Non-pigmented ciliary epithelial cell (primary cell): ENCODE measurements at places on chromosomes 7 and 10.

GRCh38 chr10:85648279-85648754, 718.3 kb downstream of the GRID1 start:
- no peak for DNase-seq

GRCh38 chr7:33421429-33421828, 292.1 kb downstream of the BBS9 start:
- no peak for DNase-seq

DNA sequence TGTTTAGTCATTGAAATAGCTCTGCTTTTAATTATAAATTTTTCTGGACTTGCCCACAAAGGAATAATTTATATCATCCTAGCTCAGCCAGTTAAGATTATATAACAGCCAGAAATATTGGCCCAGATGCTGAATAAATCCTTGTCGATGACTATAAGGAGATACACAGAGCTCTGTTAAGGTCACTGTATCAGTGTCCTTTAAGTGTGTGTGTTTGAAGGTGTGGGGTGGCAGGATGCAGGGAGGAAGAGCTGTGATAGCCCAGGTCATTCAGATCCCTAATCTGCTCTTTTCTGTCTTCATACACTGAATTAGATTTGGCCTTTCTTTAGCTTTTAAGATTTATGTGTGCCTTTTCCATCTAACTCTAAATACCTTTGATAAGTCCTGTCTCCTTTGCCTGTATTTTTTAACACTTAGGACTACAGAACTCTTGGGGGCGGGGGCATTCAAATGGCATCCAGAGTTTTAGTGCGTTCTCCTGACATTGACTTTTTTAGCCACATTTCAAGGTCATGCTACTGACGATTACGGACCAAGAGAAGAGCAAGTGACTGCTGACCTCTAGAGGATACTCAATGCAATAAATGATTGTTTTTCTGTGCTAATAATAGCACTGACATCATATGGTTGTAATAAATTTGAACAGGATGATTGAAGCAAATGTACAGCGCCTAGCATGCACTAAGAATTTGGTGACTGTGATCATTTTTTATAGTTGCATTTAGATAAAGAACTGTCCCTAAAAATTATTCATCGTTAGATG, 172.3 kb downstream of the CACNB2 start:
- peak; percentile 13 for DNase-seq

DNA sequence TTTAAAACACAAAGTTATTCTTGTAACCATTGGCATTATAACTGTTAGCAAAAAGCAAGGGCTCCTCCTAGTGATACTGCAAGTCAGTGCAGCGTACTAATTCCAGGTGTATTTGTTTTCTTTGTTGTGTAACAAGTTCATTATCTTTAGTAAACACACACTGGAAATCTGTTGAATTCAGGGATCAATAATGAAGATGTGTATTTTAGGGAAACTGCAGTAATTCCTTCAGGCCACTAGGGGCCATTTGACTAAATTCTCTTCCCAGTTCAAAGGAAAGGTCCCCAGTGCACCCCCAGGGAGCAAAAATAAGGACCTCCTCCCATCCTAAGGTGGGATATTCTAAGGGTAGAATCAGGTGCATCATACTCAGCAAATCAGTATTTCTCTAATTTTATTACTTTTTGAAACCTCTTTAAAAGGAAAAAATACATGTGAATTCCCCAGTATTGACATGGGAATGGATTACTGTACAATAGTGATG, 158.6 kb upstream of the LYZL1 start:
- no peak for DNase-seq

GRCh38 chr7:102836977-102837376, 75.8 kb upstream of the LRRC17 start:
- DNase-seq = no peak

DNA sequence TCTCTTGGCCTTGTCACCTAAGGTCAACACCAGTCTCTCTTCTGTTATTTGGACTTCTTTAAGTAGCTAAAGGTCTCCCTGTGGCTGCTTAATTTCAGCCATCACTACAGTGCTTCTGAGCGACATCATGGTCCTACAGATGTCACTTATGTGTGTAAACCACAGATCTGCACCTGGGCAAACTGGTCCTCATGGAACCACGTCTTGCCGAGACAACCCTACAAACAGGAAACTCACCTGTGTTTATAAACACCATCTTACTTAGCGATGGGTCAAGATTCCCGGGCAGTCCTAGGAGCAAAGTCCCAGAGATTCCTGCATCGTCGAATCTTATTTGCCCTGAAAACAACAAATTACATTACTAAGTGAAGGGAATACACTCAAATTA, 27.8 kb downstream of the KLF6 start:
- DNase-seq = no peak

- no peak for DNase-seq
Observed at GRCh38 chr7:8500286-8500685, 66.9 kb downstream of the NXPH1 start.

DNA sequence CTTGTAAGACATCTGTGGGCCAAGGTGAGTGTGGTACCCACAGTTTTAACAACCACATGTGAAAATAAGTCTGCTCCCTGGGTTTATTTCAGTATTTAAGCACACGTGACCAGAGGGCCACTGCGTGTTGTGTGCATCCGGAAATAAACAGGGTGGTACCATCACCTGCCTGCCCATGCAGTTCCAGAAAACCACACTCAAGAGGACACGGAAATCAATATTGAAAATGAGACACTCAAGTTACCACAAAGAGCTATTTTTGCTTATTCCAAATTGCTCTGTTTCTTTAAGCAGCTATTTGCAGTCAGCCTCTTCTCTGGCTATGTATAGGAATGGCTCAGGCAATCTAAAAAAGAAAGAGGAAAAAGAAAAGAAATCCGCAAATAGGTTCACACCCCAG, 71.8 kb upstream of the LOXL4 start:
- no peak for DNase-seq

GRCh38 chr7:16066805-16067459, 354.4 kb downstream of the CRPPA start:
- DNase-seq = no peak

- peak; percentile 50 for DNase-seq
Observed at GRCh38 chr7:16062269-16062668, 359.1 kb downstream of the CRPPA start.

DNA sequence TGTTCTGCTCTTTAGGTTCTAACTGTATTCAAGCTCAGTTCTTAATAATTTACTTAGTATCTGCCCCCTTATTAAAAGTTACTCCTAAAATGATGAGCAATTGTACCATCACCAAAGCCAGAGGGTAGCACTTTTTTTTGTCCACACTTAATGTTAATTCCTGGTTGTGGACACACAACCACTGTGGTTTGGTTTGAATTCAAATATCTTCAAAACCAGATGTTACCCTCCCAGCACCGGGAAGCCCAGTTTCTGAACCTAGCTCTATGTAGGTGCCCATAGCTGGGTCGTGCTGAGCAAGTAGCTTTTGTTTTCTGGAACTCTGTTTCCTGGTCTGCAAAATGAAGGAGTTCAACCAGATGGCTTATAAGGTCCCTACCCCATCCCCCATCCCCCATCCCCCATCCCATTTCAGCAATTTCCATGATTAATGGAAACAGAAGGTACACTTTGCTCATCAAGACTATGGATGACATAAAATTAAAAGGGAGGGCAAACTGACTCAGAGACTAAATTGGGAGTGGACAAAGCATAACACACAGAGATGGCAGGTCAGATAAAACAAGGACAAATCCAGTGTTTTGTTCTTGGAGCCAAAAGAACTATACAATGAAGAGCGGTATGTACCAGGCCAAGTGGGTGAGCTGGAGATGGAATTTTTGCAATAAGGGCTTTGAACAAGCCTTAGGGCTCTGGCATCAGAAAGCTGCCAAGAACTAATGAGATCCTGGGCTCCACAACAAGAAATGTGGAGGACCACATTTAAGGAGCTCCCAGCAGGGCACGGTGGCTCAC, 56.7 kb downstream of the DLG5 start:
- DNase-seq = no peak

DNA sequence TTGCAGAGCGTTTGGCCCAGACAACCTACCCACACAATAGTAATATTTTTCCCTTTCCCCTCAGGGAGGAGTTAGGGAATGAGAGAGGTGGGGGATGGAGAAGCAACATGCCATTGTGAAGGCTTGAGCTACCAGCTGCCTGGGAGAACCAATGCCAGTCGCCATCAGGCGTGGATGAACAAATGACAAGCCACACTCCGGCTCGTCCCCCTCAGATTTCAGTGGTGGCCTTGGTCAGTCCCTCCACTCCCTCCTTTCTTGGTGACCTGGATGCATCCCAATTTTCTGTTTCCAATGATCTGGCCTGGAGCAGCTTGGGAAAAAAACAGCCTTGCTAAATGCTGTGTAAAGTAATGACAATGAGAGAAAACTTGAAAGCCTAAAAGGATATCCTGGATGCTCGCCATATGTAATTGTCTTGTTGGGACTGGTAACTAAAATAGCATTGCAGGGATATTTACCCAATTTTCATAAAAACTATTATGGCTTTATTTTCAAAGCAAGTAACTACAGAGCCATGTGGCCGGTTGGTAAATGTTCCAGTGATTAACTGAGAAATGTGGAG, 110.7 kb downstream of the ICA1 start:
- no peak for DNase-seq

DNA sequence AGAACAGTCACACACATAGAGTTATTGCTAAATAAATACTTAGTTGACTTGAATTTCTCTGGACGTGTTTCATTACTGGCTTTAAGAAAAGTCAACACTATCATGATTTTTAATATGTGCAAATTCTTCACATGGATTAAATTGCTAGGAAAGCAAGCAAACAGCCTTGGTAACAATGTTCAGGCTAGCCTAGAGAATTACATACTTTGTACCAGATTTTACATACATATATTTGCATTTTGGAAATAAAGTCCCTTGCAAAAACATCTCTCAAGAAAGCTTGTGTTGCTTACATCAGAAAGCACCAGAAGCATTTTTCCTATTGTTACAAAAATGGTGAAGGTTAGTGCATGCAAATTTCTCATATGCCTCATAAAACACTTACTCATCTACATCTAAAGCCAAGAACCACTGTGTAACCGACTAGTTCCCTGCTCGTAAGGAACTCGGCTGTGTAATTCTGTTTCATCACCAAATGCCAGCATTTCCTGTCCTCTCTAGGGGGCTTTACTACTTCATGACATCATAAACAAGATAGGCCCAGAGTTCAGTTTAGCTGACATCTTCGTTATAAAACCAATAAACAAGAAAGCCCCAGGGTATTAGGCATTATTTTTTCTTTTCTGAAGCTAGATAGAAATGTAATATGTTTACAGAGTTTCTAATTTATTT, 87.8 kb downstream of the CFAP58 start:
- DNase-seq = peak; percentile 92

DNA sequence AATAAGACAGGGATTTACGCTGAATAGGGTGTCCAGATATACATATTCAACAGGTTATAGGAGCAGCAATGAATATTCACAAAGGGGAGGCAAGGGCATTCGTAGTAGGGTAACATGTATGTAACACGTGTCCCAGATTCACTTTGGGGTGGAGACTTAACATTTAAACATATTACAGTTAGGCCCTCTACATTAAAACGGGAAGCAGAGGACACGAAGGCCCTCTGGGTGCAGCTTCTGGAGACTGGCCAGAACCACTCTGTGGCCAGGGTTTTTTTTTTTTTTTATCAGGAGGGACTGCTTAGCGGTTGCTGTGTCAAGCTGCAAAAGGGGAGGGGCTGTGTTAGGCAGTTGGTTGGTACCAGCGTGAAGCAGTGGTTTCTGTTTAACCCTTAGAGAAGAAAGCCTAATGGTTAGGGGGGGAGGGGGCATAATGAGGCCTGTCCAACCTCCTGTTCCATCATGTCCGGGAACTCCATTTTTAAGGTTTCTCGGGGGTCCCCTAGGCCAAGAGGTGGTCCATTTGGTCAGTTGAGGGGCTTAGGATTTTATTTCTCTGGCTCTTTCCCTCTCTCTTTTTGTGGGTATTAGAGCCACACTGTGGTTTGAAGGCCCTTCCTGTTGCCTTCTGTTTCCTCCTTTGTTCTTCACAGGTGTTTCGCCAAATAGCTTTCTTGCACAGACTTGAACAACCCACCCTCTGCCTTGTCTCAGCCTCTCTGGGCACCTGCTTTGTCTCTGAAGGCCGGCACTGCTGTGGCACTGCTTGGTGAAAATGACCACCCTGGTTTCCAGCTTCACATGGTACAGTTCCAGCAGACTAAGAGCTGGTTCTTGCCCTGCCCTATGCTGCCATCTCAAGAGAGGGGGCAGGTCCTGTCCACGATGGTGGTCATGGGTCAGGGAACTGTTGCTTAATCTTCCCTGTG, 26.4 kb downstream of the PRF1 start:
- peak; percentile 36 for DNase-seq

GRCh38 chr10:22704942-22705341, 9.4 kb downstream of the PIP4K2A start:
- no peak for DNase-seq

- DNase-seq = no peak
Observed at GRCh38 chr10:101029520-101030295, 1.2 kb downstream of the PDZD7 start.

- DNase-seq = no peak
Observed at GRCh38 chr7:47333959-47334358, 248.0 kb downstream of the TNS3 start.

GRCh38 chr10:50572017-50572491, 51.7 kb downstream of the SGMS1 start:
- DNase-seq = no peak

DNA sequence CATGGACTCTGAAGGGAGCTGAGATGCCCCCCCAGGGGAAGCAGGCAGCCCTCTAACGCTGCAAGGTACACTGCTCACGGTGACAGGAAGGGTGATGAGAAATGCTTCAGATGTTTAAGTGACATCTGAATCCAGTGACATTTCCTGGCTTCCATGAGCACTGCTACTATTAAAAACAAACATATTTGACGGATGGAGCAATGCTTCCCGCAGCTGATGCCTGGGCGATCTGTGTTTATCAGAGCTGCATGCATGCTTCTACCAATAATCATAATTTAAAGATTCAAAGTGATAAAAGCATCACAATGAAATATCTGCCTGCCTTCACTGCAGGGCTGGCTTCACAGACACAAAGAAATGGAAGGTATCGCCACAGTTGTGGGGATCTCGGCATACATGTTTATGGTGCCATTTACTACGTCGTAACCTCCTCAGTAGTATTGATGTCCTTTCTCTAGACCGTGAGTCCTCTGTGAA, 66.1 kb upstream of the AOAH start:
- DNase-seq = no peak

- no peak for DNase-seq
Observed at GRCh38 chr7:121077165-121077630, 88.7 kb downstream of the CPED1 start.

DNA sequence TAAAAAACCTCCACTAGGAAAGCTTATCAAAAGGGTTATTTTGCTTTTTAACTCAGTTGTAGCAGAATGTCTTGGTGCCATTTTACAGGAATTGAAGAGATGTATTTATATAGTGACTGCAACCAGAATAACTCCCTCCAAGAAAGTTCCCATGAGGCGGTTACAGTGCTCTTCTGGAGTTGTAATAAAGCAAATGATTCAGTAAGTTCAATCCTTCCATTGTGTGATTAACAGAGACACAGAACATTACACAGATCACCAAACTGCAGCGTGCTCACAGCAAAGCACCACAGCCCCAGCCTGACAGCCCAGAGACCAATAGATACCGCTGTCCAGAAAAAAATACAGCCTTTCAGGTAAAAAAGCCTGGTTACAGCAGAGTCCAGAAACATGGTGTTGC, 21.9 kb upstream of the CABCOCO1 start:
- DNase-seq = no peak
